ENCODE measurements at places on chromosomes 5 and 9.

- no peak for DNase-seq
Observed at GRCh38 chr5:124698770-124699169, 47.7 kb downstream of the ZNF608 start.

DNA sequence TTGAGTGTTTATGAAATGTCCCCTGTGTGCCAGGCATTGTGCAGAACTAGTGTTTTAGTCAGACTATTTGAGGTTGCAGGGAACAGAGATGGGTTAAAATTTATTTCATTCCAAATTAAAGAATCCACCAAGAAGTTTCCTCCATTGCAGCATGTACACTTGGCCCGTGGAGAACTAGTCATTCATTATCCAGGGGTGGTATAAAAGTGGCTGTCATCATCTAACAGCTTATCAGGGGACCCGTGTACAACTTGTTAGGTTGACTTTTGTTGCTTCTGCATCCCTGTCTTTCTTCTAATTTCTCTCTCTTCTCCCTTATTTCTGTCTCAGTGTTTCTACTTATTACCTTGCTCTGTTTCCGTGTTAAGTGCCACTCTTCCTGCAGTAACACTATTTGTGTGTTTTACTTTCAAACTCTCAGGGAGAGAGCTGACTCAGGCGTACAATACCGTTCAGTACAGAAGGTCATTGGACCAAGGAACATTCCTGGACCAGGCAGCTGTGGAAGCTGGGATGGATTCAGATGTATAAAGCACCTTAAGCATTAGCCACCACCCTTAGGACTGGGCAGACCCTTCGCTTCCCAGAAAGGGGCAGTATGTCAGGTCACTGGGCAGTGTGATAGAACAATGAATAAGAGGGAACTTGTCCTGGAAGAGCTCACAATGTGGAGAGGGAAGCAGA is 36.1 kb downstream of the MAP3K1 start:
- DNase-seq, result no peak

DNA sequence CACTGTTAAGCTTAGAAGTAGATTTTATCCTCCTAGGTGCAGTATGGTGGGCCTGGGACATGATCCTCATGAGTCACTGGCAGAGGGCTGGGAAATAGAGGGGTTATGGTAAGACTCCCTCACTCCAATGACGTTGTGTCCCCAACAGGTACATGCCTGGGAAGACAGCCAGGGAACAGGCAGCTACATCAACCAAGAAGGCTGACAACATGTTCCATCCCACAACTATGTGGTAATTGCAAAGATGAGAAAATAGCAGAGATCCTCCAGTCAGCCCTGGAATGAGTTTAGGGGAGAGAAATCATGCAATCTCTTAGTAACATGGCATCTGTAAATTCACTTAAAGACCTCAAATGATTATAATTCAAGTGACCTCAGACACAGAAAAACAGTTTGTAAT is 114.4 kb upstream of the LIFR start:
- no peak for DNase-seq

DNA sequence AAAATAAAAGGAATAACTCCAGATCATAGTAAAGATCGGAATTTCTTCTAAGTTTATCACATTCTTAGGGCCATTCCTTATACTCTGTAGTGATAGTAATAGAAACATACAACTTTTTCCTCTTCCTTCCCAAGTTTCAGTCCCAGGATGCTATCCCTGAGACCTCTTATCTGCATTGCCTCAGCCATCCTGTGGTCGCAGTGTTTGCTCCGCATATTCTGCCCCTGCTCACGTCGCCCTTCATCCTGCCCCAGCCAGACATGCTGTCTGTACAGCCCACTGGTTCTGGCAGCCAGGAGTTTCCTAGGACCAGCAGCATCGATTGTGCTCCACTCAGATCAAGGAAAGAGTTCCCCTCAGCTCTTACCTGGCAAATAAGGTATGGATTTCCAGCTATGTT is 132.7 kb upstream of the ERCC6L2 start:
- no peak for DNase-seq

GRCh38 chr5:164672205-164672604 is 1166.8 kb downstream of the MAT2B start:
- DNase-seq, result no peak

GRCh38 chr9:87592554-87593358 is 95.1 kb downstream of the DAPK1 start:
- no peak for DNase-seq
